ENCODE measurements at places on chromosomes 6 and 20. TPM values are rescaled to one million over a fixed set of nuclear protein-coding genes. Genes with fewer than 3 reads are reported as not detected.

Gene GNAS-AS1
- 0.33 TPM for total RNA-seq

Gene GJA10
- total RNA-seq: not detected

Gene MATN4
- total RNA-seq: under 0.01 TPM

Gene ZNF165
- total RNA-seq: 0.33 TPM

Gene OVOL2
- not detected for total RNA-seq

Gene VNN1
- total RNA-seq: not detected

Gene HLA-DRA
- 0.17 TPM for total RNA-seq

DNA sequence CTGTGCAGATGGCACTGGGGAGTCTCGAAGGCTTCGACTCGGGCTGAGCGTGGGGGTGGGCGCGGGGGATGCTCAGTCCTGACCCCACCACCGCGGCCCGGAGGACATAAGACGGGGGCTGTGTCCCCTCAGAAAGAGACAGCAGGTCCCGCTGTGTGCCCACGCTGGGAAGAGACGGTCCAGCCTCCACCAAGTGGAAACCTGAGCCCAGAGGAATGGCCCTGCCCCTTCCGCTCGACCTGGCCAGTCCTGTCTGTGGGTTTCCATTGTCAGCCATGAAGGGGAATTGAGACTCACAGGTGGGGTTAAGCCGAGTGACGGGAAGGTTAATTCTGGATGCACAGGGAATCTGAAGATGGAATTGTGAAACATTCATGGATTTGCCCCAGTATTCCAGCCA lies 442.7 kb downstream of the PREX1 start:
- DNase-seq: no peak

GRCh38 chr20:32811886-32812285 lies 7.9 kb upstream of the MAPRE1 start:
- DNase-seq: no peak

GRCh38 chr6:151998784-151999183 lies 191.3 kb downstream of the ESR1 start:
- DNase-seq: no peak

DNA sequence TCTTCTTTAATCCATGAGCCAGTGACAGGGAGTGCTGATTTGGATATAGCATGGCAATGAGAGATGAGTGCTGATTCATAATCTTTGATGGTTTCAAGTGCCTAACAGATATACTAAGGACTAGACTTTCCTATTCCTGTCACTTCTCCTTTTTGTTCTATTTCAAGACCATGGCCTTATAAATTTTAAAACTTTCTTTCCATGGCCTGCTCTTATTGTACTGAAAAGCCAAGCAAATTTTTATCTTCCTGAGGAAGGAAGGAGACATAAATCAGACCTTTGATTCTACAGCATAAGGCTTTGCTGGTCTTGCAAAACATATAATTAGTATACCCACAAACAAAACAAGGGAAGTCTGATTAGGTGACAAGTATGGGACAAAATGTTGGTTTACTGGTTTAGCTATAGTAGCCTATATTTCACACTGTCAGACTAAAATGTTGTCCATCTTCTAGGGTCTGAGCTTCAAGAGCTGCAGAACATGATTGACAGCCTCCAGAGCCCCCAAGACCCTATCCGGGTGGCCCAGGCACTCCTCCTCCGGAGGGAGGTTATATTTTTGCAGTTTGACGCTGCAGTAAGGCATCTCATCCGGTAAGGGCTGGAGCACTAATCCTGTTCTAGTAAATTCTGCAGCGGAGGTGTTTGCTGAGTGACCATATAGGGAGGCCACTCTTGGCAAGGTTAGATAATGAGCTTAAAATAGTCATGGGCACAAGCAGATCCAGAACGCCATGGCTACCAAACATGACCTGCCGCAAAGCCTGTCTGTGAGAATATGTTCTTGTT lies 82.3 kb downstream of the CD164 start:
- no peak for DNase-seq

DNA sequence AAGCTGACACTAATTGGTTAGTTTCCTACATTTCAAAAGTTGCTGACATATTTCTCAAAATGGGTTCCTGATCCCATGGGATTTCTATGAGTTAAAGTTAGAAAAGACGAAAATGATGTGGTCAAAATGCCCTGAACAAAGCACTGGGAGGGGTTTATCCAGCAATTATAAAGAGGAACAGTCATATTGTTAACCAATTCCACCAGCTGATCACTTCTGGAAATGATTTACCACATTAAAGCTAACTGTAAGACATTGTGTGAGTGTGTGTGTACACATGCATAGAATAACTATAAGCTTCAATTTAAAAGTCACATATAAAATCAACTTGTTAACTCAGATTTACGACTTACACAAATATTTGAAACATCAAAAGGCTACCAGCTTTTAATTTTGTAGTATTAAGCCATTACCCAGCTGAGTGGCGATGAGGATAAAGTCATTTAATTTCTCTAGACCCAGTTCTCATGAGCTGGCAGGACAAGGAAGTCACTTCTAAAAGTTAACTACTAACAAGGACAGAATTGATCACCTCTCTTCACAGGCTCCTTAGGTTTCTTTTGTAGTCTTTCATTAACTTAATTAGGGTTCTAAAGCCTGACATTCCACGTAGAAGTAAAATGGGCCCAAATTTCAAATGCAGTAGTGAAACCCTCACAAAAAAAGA lies 40.4 kb downstream of the MAN1A1 start:
- DNase-seq: no peak

Data from fibroblast of lung (primary cell).